Activated CD4-positive, alpha-beta T cell treated with anti-CD3 and anti-CD28 coated beads, Interleukin-2, amount 50 U/mL, for 4 hours (primary cell): ENCODE measurements at places on chromosomes 1 and 21.
A peak's percentile ranks its signal among the peaks of the same experiment; 100 is the strongest.

- DNase-seq = no peak
Measured at GRCh38 chr1:6807782-6808181, 22.5 kb downstream of the CAMTA1 start.

GRCh38 chr1:47575855-47576757 lies 138.3 kb downstream of the FOXD2 start:
- no peak for DNase-seq

- DNase-seq = no peak
Measured at GRCh38 chr21:38310646-38311485, 54.1 kb downstream of the KCNJ15 start.

- DNase-seq = no peak
Measured at GRCh38 chr1:71561206-71561605, 480.4 kb upstream of the ZRANB2 start.

DNA sequence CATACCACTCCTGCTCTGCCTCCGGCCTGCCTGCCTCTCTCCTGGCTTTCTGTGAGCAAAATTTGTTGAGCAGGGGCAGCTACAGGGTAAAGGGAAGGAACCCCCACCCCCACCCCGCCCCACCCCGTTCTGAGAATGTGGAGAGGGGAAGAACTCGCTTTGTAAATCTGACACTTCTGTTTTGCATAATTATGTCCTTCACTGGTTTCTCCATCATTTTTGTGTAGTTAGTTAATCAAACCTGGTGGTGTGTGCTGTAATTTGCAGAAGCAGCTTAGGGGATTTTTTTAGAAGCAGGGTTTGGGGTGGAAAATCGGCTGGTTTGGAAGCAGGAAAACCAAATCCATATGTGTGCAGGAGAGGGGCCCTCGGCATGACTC lies 58.1 kb upstream of the TMEM51 start:
- no peak for DNase-seq

DNA sequence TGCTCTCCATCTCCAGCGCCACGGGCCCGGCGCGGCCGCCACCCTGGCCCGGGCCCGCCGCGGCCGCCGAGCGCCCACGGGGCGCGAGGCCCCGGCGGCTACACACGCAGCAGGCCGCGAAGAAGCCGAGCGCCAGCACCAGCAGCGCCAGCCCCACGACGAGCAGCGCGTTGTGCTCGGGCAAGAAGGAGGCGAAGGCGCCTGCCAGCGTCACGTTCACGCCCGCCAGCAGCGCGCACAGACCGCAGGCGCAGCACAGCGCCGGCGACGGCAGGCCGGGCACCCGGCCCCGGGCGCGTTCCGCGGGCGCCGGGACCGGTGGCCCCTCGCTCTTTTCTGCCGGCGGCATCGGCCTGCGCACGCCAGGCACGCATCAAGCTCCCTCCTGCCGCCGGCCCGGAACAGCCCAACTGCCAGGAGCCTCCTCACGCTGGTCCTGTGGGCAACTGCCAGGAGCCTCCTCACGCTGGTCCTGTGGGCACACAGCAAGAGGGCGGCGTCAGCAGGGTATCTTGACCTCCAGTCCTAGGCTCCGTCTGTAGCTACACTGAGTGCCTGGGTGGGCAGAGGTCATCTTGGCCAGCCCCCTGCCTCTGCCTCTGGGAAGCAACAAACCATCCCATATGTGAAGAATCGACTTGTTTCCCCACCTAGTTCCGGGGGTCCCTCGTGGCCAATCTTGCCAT lies 18.1 kb downstream of the KNCN start:
- DNase-seq = peak; percentile 46

DNA sequence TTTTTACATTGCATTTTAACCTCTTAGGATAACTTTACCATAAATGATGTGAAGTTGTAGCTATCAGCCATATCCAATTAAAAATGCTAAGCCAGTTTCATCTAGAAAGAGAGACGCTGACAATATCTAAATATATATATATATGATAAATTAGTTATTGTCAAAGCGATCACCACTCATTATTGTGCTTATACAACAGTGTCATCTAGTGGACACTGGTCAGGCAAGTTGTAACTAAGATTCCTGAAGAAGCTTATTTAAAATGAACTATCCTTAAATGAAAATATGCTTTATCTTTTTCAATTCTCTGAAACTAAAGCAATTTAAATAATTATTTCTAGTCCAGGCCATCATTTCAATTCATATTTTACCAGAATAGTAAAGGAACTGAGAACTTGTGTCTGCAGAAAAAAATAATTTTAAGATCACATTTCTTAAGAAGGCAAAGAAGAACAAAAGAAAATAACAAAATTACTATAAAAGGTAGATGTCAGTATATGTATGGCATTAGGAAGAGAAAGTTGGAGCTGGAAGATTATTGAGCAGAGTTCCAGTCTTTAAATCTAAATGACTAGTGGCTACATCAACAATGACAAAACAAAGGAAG lies 193.3 kb upstream of the SNX7 start:
- DNase-seq = no peak
